ENCODE measurements at places on chromosomes 5 and 9.

- no peak for DNase-seq
Observed at GRCh38 chr5:98573834-98574320, 199.6 kb upstream of the RGMB start.

- DNase-seq = no peak
Observed at GRCh38 chr5:38585816-38586215, 29.4 kb upstream of the LIFR start.

GRCh38 chr9:101620452-101620851, 25.7 kb upstream of the PPP3R2 start:
- DNase-seq = no peak

- no peak for DNase-seq
Observed at GRCh38 chr5:135053278-135053677, 19.2 kb upstream of the PITX1 start.

DNA sequence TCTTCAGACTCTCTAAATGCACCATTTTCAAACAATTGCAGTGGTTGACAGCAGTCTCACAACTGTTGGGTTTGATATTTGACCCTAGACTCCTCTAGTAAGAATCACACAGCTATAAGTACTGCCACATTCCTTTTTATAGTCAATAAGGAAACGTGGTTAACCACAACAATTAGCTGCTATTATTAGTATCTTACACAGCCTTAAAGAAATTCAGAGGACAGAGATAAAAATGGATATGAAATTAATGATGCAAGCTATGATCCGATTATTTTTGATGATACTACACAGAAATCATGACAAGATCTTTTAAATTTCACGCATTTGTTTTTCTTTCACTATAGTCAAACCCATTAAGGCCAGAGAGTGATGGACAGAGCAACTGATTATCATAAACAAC, 288.6 kb upstream of the C9orf72 start:
- no peak for DNase-seq

DNA sequence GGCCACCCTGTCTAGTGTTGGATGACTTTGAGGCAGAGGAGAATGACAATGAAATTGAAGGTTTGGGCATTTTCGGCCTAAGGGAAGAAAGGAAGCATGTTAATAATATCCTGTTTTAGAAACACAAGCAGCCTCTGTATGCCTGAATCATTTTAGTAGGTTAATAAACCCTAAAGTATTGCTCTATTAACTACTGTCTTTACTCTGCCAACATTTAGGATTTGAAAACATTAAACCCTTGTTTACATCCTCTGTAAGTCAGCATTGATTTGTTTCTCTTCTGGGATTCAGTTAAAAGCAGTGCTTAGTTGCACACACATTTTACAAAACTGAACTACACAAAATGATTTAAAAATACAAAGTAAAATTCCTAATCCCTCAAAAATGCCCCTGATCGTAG, 358.9 kb downstream of the ARRDC3 start:
- no peak for DNase-seq

- DNase-seq = no peak
Observed at GRCh38 chr5:133896873-133897272, 71.6 kb downstream of the C5orf15 start.

- no peak for DNase-seq
Observed at GRCh38 chr9:108017671-108018070, 528.1 kb upstream of the KLF4 start.

- no peak for DNase-seq
Observed at GRCh38 chr5:147332658-147333057, 97.8 kb downstream of the STK32A start.

DNA sequence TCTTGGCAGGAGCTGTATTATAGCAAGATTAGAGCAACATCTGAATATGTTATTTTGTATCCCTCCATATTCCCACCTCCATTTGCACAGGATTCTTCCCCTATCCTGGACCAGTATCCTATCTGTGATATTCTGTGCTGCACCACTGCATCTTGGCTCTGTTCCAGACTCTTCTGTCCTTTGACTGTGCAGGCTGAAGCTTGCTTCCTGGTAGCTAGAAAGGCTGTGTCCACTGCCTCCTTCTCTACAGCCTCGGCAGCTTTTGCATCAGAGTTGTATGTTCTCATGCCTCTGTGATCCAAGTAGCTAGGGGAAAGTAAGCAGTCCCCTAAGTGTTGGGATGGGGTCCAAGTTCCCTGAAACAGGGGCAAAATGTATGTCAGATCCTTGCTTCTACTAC, 104.1 kb downstream of the GAS1 start:
- no peak for DNase-seq

DNA sequence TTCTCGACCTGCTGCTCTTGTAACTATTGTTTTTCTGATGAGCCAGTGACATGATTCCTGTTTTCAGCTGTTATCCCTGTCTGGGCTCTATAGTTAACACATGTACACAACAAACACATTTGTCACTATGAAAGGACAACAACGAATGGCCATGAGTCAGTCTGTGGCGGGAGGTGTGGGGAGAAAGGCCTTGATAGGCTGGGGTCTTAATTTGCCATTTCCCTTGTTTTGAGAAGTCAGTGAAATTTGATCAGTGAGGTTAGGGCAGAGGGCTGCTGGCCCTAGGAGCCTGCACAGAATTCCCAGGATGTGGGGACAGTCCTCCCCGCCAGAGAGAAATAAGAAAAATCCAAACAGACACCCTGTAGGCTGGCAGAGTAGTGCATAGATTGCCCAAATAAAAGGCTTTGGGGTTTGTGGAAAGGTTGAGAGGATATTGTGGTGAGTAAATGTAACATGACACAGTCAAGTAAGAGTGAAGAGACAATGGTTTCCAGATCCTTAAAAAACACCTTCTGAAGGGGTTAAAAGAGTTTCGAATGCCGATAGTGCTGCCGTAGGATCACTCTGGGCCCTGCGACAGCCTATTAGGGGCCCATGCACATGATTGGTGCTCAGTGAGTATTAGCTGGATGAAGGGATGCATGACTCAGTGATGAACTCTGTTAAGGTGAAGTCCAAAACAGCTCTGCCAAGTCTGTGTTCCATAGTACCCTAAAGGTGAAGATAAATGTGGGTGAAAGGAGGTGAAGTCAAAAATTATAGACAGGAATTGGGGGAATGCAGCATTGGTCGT, 110.9 kb upstream of the PRRC1 start:
- no peak for DNase-seq

- DNase-seq = no peak
Observed at GRCh38 chr9:29830821-29831220, 2257.5 kb upstream of the C9orf72 start.

GRCh38 chr5:1507014-1507375, 16.8 kb downstream of the LPCAT1 start:
- no peak for DNase-seq

DNA sequence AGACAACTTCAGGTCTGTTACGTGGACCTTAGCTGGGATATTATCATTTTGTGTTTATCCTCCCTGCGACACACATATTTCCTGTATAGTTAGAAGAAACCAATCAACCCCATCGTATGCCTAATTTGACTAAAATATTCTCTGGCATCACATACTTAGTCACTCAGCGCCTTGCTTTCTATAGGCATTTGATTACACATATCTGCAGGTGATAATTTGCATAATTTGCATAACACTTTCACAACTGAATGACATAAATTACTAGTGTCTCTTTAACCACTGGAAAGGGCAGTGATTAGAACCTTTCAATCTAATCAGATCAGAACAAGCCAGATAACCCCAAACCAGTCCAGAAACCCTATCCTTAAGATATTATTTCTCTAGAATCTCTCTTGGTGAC, 390.2 kb downstream of the TLR4 start:
- DNase-seq = no peak

GRCh38 chr5:129698661-129699060, 49.2 kb upstream of the MINAR2 start:
- DNase-seq = no peak

GRCh38 chr9:37025071-37025822, 8.8 kb downstream of the PAX5 start:
- DNase-seq = no peak

DNA sequence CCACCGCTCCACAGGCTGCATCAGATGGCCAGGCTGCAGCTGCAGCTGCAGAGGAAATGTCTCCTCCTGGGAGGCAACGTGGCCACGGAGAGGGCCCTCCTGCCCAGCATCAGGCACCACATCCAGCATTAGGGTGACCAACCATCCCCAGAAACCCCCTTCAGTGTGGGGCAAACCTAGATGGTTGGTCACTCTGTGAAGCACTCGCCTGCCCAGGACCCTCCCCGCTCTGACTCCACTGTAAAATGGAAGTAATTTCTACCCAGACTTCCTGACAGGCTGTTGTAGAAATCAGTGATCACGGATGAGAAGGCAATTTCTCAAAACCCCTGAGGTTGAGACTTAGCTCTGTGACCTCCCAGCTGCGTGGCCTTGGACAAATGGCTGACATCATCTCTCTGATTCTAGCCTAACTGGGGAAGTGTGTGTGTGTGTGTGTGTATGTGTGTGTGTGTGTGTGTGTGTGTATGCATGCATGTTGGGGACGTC, 31.6 kb downstream of the B4GALT1 start:
- no peak for DNase-seq

DNA sequence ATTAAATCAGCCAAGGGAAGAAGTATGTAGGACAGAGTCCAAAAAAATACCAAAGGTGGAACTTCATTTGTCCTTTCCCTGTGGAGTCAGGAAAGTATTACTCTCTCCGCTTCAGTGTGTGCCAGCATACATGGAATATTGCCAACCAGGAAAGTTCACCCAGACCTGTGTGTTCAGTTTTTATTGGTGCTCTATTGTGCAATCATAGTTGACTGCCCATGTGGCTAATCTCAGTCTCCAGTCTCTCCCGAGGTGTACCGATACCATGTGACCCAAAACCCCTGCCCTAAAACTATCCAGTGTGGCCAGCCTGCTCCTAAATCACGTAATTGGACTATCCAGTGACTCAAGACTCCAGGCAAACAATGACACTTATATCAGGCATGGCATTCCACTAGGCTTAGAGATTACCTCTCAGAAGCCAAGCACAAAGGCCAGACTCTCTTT, 38.8 kb downstream of the NFX1 start:
- DNase-seq = no peak

DNA sequence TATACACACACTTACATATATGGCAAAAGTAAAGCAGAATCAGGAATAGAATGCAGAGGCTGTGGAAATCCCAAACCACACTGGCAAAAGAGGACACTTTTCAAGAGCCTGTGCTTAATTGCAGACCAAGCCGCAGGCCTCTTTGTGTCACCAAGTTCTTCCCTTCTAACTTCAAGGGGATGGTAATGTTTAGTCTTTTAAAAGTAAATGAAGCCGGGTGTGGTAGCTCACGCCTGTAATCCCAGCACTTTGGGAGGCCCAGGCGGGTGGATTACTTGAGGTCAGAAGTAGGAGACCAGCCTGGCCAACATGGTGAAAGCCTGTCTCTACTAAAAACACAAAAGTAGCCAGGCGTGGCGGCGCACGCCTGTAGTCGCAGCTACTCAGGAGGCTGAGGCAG, 28.7 kb downstream of the ROR2 start:
- no peak for DNase-seq

DNA sequence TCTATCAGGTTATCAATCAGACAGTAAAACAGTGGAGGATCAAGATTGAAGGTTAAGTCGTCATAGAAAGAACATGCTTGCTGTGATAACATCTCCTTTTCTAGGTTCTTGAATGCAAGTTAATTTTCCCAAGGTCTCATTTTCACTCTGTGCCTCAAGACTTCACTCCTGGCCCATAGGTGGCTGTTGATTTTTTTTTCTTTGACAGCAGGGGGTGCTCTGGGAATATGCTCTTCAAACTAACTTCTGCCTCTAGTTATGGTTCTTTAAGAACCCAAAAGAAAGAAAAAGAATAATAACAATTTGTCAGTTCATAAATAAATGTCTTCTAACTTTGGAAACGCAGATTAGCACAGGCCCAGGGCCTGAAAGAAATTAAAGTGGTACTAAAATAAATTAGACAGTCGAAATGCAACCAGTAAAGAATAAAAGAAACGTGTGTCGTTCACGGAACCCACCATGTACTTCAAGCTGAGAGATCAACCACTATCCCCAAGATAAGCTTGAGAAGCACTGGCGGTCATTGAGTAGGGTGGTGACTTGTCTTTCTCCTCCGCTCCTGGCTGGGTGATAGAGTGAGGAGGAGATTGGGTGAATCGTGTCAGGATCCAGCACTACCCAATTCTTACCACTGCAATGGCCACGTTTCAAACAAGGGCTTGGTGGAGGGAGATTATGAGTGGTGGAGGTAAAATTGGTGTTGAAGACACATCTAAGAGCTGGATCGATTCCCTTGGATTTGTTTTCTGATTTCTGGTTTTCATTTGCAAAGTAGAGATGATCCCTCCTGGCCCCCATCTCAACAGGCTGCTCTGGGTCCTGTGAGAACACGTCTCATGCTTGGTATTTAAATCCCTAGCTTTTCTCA, 93.4 kb upstream of the IRX4 start:
- DNase-seq = no peak

- no peak for DNase-seq
Observed at GRCh38 chr9:95224376-95225019, 93.0 kb downstream of the FANCC start.

DNA sequence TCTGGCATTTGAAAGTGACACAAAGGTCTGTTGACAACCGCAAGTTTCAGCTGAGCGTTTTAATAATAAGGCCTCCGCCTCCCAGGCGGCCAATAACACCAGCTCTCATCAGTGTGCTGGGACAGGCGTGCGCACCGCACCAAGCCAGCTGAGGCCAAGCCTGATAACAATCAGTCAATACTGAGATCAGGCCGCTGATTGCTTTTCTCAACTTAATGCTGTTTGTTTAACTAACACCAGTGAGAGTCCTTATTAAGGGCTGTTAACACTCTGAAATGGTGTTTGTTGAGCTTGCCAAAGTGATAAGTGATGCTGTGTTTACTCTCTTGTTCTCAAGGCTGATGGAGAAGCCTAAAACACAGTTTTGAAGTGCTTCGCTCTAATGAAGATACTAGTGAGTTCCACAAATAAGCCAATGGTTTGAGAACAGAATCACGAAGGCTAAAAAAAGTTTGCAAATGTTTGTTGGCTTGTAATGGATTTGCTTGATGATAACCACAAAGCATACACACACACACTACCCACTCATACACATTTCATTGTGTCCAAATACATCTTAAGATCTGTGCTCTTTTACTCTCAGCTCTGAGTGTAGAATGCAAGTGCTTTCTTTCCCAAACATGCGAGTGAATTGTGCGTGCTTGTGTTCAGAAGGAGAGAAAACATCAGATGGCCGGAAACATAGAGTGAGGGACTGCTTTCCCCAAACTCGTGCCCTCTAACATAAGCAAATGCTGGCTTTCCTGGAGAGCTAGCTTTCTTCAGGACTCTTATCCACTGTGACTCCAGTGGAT, 330.4 kb upstream of the KLF4 start:
- no peak for DNase-seq

GRCh38 chr9:113564498-113565237, 101.1 kb downstream of the RGS3 start:
- DNase-seq = no peak

- no peak for DNase-seq
Observed at GRCh38 chr9:385818-386398, 171.2 kb downstream of the DOCK8 start.

DNA sequence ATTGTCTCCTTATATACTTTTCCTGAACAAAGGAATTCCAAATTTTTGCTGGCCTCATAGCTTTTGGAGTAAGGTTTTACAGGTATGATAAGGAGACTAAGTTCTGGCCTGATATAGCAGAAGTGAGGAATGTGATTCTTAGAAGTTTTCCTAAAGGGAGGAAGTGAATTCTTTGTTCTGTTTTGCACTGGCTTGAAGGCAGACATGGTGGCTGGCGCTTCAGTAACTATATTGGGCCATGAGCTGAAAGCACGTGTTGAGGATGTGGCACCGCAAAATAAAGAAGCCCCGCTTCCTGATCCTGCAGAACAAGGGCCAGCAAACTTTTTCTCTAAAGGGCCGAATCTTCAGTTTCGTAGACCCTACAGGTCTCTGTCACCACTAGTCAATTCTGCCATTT, 224.2 kb downstream of the SNX18 start:
- no peak for DNase-seq

Measured in activated T-cell treated with anti-CD3 and anti-CD28 coated beads, Interleukin-2, amount 50 U/mL, for 48 hours (primary cell).